ENCODE measurements at places on chromosomes 4 and X.

DNA sequence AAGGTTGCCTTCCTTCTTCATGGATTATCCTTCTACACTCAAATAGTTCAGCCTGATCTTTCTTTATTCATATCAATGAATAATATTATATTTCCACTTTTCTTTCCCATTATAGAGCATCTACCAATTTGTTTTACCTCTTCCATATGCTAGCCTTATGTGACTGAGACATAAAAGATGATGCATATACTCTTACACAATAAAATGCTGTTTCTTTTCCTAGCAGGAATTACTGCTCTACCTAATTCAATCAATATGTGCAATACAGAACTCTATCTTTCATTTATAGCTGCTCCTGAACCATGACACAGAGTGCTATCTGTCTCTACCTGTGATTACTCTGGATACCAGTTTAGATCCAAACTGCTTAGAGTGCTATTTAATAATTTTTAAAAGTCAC, 2334.0 kb downstream of the PCDH7 start:
- DNase-seq = no peak

DNA sequence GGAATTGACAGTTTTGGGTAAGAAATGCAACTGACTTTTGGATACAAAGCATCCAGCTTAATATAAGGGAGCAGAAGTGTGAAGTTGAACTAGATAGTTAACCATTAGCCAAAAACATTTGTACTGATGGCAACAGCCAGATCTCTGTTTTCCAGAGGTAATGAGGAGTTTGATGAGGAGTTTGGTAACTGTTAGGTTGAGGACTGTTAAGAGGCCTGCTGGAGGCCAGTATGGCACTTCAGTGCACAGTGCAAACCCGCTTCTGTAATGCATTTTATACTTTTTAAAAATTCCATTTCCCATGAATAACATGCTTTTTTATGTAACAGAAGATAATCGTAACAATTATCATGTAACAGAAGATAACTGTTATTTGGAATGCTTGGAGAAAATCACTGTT, 30.0 kb downstream of the CDKL5 start:
- DNase-seq = no peak

GRCh38 chr4:122542411-122543236, 78.2 kb downstream of the IL21 start:
- DNase-seq = no peak

- no peak for DNase-seq
These were observed 20.5 kb downstream of the MGST2 start for GRCh38 chr4:139686130-139686529.

DNA sequence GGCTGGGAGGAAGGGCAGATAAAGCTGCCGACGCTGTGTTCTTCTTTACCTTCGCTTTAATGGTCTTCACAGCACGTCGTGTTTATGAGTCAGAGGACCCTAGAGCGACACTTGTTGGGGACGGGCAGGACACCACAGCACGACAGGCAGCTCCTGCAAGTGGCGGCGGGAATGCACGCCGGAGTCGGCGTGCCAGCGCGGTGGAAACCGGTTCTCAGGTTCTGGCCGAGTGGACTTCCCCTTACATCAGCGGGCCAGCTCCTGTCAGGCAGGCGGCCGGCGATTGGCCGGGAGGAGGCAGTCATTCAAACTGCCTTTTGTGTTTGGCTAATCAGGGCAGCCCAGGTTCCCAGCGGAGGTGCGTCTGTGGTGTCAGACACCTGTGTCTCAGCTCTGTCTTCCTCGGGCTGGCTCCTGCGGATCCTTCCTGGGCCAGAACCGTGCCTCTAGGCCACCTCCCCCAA, 150.9 kb downstream of the SHROOM3 start:
- DNase-seq = no peak

- no peak for DNase-seq
These were observed 298.3 kb downstream of the TRIML1 start for GRCh38 chr4:188437535-188437934.

GRCh38 chr4:62260254-62260653, 1060.1 kb downstream of the ADGRL3 start:
- no peak for DNase-seq

GRCh38 chrX:39144956-39145355, 343.7 kb downstream of the MID1IP1 start:
- DNase-seq = no peak

DNA sequence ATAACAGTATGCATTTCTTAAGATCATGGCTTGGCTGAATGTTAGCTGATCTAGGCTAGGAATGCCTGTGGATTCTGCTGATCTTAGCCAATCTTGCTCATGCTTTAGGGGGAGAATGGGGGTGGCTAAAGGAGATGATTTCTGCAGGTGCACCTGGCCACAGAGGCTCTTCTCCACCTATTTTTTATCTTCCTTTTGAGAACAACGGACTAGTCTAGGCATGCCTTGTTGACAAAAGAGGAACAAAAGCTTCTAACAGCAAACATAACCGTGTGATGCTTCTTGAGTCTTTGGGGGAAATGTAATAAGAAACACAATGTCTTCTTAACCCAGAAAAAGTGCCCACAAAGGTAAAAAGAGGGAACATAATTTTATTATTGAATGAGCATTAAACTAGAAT, 743.5 kb downstream of the ARAP2 start:
- no peak for DNase-seq
